SJSA1 (cell line): ENCODE measurements at places on chromosomes 3 and 15. TPM values are rescaled to one million over a fixed set of nuclear protein-coding genes. Genes with fewer than 3 reads are reported as not detected.
A peak's percentile ranks its signal among the peaks of the same experiment; 100 is the strongest.

GRCh38 chr3:150635526-150635925 is 32.4 kb downstream of the SELENOT start:
- peaks cover 3% of the 10 kb centered on the region; the same call in 1 of the 2 replicates for H3K4me1 ChIP-seq
- no peaks in the 10 kb centered on the region for H3K27me3 ChIP-seq
- no peak overlapping the region for H3K4me3 ChIP-seq
- H3K27ac ChIP-seq = no peak overlapping the region
- DNase-seq = no peak

- no peak overlapping the region for H3K4me3 ChIP-seq
- no peak overlapping the region for H3K27ac ChIP-seq
- peaks cover 16% of the 10 kb centered on the region for H3K36me3 ChIP-seq
- no peak for DNase-seq
- peaks cover 10% of the 10 kb centered on the region for H3K4me1 ChIP-seq
Observed at GRCh38 chr3:138408751-138409570, 25.5 kb upstream of the ESYT3 start.

DNA sequence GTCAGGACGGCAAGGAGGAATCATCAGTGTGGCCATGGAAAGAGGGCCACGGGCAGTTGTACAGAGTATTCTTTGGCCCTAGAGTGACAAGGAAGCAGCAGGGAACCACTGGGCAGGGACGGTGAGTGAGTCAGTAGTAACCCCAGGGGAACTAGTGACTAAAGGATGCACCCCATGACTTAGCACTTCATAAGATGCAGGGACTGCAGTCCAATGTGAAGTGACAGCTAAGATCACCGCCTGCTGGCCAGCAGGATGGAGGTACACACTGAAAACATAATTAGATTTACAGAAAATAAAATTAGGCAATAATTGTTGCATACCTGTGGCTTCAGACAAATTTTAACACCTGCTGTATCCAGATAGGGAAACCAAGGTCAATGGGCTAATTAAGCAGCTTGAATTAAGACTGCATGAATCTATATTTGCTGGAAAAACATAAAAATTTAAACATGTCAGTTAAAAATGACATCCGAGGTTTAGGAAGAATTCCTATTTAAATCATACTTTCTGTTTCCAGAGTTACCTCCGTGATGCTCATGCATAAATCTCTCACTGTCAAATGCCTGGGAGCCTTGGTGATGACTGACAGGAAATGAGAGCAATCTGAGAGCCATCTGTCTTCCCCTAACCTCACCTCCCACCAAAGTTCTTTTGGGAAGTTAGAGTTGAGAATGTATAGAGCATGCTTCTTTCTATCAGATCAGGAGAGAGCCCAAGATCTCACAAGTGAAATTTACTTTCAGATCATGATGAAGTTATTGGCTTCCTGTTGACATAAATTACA is 56.5 kb downstream of the DCLK3 start:
- no peaks in the 10 kb centered on the region for H3K36me3 ChIP-seq
- H3K4me3 ChIP-seq = no peak overlapping the region
- H3K27me3 ChIP-seq = no peaks in the 10 kb centered on the region
- peaks cover 6% of the 10 kb centered on the region for H3K4me1 ChIP-seq
- no peak for DNase-seq

GRCh38 chr3:196537319-196537984 is 22.3 kb upstream of the SMCO1 start:
- DNase-seq = no peak
- H3K27ac ChIP-seq = no peak overlapping the region
- no peak overlapping the region for H3K4me3 ChIP-seq
- no peaks in the 10 kb centered on the region for H3K4me1 ChIP-seq
- H3K36me3 ChIP-seq = no peaks in the 10 kb centered on the region
- H3K27me3 ChIP-seq = no peaks in the 10 kb centered on the region

GRCh38 chr3:116667791-116668190 is 41.8 kb upstream of the TUSC7 start:
- H3K4me1 ChIP-seq = no peaks in the 10 kb centered on the region
- no peaks in the 10 kb centered on the region for H3K36me3 ChIP-seq
- H3K27ac ChIP-seq = no peak overlapping the region
- H3K4me3 ChIP-seq = no peak overlapping the region
- H3K27me3 ChIP-seq = no peaks in the 10 kb centered on the region
- no peak for DNase-seq

DNA sequence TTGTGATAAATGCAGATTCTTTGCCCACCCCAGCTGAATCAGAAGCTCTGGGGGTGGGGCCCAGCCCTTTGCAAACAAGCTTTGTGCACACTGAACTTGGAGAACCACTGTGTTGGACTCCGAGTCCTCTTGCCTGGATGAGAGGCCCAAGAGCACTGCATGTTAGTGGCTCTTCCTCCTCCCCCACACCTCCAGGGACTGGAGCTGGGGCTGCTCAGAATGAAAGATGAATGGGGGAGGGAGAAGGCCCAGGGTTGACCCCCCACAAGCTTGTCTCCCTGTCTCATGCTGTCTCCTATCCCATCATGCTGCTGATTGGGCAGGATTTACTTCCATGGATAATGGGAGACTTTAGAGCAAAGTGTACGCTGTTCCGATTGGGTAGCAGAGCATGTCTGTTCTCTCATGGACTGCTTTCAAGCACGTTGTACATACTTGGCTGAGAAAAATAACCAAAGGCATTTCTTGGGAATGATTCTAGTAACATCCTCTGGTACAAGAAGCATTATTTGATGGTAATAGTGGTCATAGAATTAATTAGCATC is 99.6 kb downstream of the PGPEP1L start:
- peaks cover 53% of the 10 kb centered on the region for H3K36me3 ChIP-seq
- H3K4me1 ChIP-seq = peaks cover 54% of the 10 kb centered on the region
- DNase-seq = no peak
- no peak overlapping the region for H3K4me3 ChIP-seq
- peak overlapping the region; percentile 96 for H3K27ac ChIP-seq

GRCh38 chr3:10389995-10390394 is 69.1 kb upstream of the SEC13 start:
- no peak overlapping the region for H3K4me3 ChIP-seq
- H3K36me3 ChIP-seq = no peaks in the 10 kb centered on the region
- no peaks in the 10 kb centered on the region for H3K4me1 ChIP-seq
- no peaks in the 10 kb centered on the region; the same call in 1 of the 2 replicates for H3K27me3 ChIP-seq
- DNase-seq = no peak

GRCh38 chr3:60330107-60330506 is 921.1 kb downstream of the FHIT start:
- H3K27me3 ChIP-seq = no peaks in the 10 kb centered on the region
- no peak overlapping the region for H3K4me3 ChIP-seq
- H3K36me3 ChIP-seq = no peaks in the 10 kb centered on the region

DNA sequence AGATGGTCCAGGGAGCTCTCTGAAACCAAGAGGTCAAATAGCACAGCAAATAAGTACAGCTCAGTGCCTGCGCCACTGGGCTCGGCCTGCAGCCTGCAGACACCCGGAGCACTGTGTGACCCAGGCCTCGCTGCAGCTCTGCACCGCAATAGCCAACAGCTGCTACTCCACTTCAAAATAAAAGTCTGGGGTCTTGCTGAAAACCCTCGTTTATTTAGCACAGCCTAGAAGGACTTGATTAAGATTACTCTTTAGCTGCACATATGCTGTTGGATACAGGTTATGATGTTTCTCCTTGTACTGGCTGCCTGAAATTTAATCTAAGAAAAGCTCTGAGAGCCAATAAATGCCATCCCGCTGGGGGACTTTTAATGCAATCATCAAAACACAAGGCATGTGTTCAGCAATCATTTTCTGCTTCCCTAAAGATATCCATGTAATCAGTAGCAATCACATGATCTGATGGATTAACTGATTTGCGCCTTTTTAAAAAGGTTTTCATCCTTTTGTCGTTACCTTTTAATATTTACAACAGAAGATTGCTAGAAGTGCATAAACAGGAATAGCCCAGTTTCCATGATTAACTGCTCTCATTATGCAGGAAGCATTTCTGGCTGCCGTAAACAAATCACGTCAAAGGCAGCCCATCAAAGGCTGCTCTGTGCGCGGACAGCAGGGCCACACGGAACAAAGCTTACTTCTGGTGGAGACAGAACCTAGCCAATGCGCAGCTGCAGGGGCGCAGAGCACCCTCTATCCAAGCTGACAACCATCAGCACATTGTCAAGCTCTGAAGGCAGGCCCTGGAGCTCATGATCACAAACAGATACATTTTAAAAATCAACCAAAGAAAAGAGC is 58.8 kb downstream of the CLASP2 start:
- no peaks in the 10 kb centered on the region for H3K36me3 ChIP-seq
- peak overlapping the region; percentile 19 for H3K4me3 ChIP-seq

Gene ZNF660
- total RNA-seq = 2.6 and 4.3 TPM in 2 replicates
